ENCODE measurements at places on chromosomes 5 and 9.

DNA sequence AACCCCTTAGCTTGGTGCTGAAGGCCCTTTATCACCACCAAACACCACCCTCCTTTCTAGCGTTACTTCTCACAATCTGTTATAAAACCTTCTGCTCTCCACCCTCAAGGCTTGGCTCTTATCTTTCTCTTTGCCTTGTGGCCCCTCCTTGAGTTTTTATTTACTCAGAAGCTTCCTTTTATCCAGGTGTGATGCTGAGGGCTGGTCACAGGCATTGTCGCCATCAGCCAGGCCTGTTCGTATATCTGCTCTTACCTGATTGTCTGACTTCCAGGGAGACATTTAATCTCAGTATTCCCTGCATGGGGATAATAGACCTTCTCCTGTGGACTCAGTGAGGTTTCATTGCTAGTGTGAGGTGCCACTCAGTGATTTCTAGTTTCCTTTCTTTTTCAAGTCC, 34.2 kb downstream of the MEGF10 start:
- no peak for DNase-seq

DNA sequence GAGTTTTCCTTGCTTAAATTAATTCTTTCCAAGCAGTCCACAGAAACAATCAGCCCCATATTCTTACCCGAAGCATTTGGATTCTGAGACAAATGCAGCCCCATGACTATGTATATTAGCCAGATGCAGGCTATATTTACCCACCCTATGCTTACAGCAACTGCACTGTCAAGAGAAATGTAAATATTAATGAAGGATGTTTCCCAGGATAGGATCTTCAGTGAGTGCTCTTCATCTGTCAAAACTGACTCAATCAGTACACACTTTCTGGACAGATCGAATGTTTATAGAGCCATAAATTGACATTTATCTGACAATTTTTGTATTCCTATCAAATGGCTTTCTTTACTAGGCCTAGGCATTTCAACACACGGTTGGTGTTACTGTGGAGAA, 725.3 kb upstream of the SEMA6A start:
- no peak for DNase-seq

DNA sequence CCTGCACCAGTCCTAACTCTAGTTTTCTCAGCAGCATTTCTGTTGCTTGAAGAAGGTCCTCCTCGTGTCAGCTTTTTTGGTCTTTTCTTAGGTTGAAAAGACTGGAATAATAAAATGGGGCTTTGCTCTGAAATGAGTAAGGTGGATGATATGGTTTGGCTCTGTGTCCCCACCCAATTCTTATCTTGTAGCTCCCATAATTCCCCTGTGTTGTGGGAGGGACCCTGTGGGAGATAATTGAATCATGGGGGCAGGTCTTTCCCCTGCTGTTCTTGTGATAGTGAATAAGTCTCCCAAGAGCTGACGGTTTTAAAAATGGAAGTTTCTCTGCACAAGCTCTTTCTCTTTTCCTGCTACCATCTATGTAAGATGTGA, 53.6 kb downstream of the LIX1 start:
- DNase-seq, result no peak

DNA sequence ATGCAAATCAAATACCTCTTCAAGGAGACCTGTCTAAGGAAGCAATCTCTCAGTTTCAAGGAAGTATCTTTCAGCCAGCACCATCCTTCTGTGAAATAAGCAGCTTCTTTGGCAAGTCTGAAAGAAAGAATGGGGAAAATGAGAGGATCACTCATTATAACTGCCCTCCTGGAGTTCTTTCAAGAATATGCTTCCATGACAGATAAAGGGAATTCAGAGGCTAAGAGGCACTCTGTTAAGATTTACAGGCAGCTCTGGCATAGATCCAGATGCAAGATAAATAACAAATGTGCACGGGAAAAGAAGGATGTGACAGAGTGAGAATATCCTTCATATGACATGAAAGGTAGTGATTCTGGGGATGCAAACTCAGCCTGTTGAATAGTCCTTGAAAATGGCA, 348.2 kb upstream of the CCNG1 start:
- no peak for DNase-seq

DNA sequence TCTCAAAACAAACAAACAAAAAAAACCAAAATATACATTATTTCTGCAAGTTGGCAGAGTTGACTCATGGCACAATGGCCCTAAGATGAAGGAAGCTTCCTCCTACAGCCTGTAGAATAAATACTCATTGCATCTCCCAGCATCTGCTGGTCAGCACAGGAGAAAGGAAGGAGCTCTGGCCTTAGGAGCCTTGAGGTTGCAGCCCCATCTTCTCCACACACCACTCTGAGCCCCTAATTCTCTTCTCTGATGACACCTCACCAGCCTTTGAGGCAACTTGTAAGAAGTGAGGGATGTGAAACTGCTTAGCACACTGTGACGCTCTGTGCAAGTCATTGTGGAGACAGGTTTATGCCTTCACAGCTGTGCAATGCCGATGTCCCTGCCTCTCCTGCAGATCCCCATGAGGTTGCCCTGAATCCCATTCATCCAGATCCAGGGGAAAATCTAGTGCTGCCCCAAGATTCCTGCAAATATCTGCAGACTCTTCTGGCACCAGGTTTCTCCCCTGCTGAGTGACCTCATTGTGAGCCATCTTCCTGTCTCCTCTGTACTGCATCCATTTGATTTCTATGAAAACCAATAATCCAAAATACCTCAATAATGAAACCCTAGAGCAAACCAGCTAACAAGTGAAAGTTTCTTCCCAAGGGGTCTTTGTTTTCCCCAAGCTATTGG, 65.3 kb upstream of the TGFBR1 start:
- DNase-seq, result no peak

DNA sequence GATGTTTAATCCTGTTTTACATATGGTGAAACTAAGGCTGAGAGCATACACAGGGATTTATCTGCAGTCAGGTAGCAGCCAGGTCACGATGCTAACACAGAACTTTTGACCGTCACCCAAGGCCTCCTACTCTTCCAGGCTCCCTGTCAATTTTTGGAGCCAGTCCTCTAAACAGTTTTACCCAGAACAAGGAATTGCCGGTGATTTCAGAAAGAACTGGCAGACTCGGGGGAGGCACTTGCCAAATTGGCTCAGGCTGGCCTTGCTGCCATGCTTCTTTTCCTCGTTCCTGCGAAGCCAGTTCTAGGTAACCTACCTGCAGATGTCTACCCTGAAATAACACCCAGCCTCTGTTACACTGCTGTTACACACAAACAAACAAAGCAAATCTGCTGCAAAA, 21.2 kb downstream of the GRIA1 start:
- no peak for DNase-seq

DNA sequence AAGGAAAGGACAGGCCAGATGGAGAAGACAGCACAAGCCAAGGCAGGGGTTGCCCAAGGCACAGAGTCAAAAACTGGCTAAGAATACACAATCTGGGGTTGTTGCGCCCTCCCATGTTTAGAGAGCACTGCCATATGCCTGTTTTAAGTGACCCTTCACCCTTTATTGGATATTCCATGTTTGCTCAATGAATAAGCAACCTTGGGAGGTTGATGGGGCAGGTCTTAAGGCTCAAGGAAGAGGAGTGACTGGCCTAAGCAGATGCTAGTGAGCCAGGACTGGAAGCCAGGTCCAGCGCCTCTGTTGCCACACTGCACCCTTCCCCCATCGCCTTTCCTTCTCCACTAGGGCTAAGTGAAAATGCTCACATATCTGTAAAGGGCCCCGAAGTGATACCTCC, 6.7 kb downstream of the TXN start:
- DNase-seq, result no peak

GRCh38 chr5:95181644-95182043, 103.2 kb downstream of the MCTP1 start:
- DNase-seq, result no peak

DNA sequence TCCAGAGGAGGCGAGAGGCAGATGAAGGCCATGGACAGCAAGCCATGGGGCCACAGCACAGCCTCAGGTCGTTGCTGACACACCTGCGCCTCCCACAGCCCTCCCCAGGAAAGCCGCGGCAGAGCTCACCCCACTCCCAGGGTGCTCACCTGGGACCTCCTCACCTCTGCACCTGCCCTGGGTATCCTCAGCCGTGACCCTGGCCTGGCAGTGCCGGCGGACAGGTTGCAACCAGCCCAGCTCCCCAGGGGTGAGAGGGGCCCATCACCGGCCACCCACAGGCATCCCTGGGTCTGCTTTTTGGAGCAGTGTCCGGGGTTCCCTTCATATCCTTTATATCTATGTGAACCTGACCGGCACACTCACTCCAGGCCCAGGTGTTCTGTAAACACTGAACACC, 30.4 kb upstream of the FCN1 start:
- DNase-seq, result no peak

All from iPS DF 19.7 (cell line).